ENCODE measurements at places on chromosomes 1 and 21. TPM values are rescaled to one million over a fixed set of nuclear protein-coding genes. Genes with fewer than 3 reads are reported as not detected.

ERICH3 gene
- total RNA-seq, result not detected

SRSF11 gene
- 72.6 TPM for total RNA-seq

GRCh38 chr1:55359611-55360010 is 144.4 kb upstream of the USP24 start:
- no peak for DNase-seq
- H3K4me3 ChIP-seq, result no peak overlapping the region
- no peaks in the 10 kb centered on the region for H3K36me3 ChIP-seq

LRRC3 gene
- 6.6 TPM for total RNA-seq

DNA sequence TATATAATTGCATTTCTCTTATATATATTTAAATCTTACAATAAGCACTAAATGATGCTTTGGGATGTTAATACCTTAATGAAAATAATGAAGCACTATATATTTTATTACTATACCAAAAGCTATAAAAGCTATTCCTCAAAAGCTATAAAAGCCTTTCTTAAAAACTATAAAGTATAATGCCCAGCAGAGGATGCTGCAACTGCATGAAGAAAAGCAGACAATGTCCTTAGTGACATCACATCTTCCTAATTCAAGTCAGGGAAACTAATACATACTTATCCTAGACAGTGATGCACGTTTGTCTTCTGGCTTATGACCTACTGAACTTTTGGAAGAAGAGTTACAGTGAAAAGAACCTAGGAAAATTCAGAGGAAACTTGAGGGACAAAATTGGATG is 13.6 kb upstream of the C1orf185 start:
- no peaks in the 10 kb centered on the region for H3K27me3 ChIP-seq
- no peak for DNase-seq
- no peaks in the 10 kb centered on the region for H3K36me3 ChIP-seq
- no peak overlapping the region for H3K4me3 ChIP-seq
- no peaks in the 10 kb centered on the region for H3K4me1 ChIP-seq

DNA sequence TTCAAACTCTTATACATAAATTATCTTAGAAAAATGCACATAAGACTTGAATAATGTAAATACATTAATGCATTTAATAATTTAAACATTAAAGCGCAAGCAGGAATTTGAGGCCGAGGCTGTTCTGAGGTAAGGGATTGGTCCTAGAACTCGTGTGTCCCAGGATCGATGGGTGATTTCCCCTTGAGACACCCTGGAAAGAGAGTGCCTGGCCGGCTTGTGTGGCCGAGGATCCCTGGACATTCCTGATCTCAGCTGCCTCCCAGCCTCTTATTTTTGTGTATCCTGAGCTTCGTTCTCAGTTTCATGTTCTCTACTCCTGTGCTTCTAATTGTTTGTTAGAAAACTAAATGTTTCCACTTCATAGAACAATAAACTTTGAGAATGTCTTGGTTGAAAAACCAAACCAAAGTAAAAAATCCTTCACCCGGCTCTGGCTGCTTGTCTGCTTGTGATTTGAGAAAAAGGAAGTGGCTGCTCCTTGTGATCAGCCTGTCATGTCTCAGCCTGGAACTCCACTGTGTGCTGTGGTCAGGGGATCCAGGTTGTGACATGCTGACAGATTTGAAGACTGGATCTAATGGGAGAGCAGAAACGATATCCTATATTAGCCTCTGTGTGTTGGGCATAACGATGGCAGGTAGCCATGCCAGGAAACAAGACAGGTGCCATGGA is 40.7 kb downstream of the PEX14 start:
- DNase-seq, result no peak
- no peak overlapping the region for H3K4me3 ChIP-seq
- H3K27me3 ChIP-seq, result no peaks in the 10 kb centered on the region
- H3K27ac ChIP-seq, result no peak overlapping the region
- peaks cover 63% of the 10 kb centered on the region for H3K4me1 ChIP-seq

FCER1G gene
- total RNA-seq, result 50.2 TPM

DNA sequence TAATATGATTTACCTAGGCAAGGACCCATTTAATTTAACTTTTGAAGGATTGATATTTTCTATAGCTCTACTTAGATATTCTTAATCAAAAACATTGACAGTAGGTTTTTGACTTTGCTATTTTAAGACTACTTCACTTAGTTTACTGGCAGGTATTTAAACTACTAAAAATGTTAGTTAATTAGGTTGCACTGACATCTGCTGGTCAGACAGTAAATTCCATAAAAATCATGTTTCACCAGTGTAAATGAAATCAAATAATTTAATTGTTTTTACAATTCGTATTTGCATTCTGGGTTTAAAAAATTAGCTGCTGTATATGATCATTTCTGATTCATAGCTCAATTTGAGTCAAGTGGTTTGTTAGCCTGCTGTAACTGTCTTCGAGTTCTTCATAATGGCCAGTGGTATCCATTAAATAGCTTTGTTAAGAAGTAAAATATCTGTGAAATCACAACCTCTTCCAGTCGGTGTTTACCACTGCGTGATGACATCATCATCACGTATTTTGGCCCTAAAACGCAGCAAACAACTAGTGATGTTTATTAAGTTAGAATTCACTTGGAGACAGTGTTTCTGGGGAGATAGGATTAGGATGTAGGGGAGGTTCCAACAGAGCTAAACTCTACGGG is 26.2 kb downstream of the EXTL2 start:
- peaks cover 12% of the 10 kb centered on the region for H3K4me1 ChIP-seq
- no peak for DNase-seq
- H3K27me3 ChIP-seq, result no peaks in the 10 kb centered on the region

GRCh38 chr1:2126331-2127186 is 68.0 kb downstream of the FAAP20 start:
- DNase-seq, result no peak
- H3K4me3 ChIP-seq, result no peak overlapping the region
- H3K27me3 ChIP-seq, result no peaks in the 10 kb centered on the region

- no peak for DNase-seq
- H3K4me3 ChIP-seq, result no peak overlapping the region
- no peaks in the 10 kb centered on the region for H3K4me1 ChIP-seq
- H3K36me3 ChIP-seq, result no peaks in the 10 kb centered on the region
- no peak overlapping the region for H3K27ac ChIP-seq
Measured at GRCh38 chr21:34997294-34997693, 51.8 kb downstream of the RUNX1 start.

DNA sequence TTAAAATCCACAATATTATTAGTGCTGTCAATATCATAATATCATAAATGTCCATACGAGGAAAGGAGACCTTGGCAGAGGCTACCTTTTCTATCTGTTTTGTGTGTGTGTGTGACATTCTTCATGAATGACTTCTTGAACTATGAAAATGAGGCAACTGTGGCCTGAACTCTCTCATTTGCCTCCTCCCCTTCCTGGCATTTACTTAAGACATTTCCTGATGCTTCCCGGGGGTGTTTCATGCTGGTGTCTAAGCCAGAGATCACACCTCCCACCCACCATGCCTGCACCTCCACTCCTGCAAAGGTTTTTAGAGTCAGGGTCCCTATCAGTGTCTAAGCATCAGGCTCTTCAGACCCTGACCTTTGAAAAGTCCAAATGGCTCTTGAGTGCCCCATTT is 420.9 kb downstream of the KIF26B start:
- no peaks in the 10 kb centered on the region for H3K27me3 ChIP-seq
- H3K27ac ChIP-seq, result no peak overlapping the region
- no peaks in the 10 kb centered on the region for H3K4me1 ChIP-seq

OR11L1 gene
- total RNA-seq, result not detected

- no peaks in the 10 kb centered on the region for H3K4me1 ChIP-seq
- no peak for DNase-seq
- no peak overlapping the region for H3K27ac ChIP-seq
- no peaks in the 10 kb centered on the region for H3K27me3 ChIP-seq
Measured at GRCh38 chr1:22883406-22883805, 89.3 kb downstream of the LACTBL1 start.

- H3K27ac ChIP-seq, result no peak overlapping the region
- no peaks in the 10 kb centered on the region for H3K36me3 ChIP-seq
- no peak overlapping the region for H3K4me3 ChIP-seq
- no peaks in the 10 kb centered on the region for H3K4me1 ChIP-seq
Measured at GRCh38 chr1:36965275-36966159, 68.8 kb downstream of the GRIK3 start.

ZNF697 gene
- total RNA-seq, result 4.8 TPM

KIF21B gene
- total RNA-seq, result 2.5 TPM

KRTAP19-1 gene
- not detected for total RNA-seq

GRCh38 chr1:8407652-8408051 is 89.7 kb downstream of the SLC45A1 start:
- peak overlapping the region; percentile 99 for H3K27ac ChIP-seq
- no peaks in the 10 kb centered on the region for H3K27me3 ChIP-seq
- DNase-seq, result no peak
- H3K36me3 ChIP-seq, result peaks cover 46% of the 10 kb centered on the region

GRCh38 chr1:176046926-176047325 is 160.2 kb downstream of the COP1 start:
- no peaks in the 10 kb centered on the region for H3K4me1 ChIP-seq
- no peaks in the 10 kb centered on the region for H3K27me3 ChIP-seq
- no peak overlapping the region for H3K4me3 ChIP-seq
- peaks cover 11% of the 10 kb centered on the region for H3K36me3 ChIP-seq

DNA sequence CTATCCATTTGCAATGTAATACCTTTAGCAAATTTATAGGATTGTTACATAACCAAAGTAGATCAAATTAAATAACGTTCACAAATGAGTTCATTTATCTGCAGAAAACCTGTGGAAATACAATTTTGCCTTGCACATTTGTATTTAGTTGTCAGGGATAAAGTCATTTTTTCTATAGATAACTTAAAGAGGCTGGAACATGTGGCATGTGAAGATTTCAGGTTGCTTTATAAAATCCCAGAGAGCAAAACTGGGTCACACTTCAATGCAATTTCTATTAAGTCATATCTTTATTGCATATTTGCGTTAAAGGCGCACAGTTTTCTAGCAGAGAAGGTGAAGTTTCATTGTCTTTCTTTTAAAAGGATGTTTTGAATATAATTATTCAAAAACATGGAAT is 342.4 kb downstream of the USP25 start:
- H3K36me3 ChIP-seq, result no peaks in the 10 kb centered on the region
- no peak overlapping the region for H3K4me3 ChIP-seq
- DNase-seq, result no peak

DNA sequence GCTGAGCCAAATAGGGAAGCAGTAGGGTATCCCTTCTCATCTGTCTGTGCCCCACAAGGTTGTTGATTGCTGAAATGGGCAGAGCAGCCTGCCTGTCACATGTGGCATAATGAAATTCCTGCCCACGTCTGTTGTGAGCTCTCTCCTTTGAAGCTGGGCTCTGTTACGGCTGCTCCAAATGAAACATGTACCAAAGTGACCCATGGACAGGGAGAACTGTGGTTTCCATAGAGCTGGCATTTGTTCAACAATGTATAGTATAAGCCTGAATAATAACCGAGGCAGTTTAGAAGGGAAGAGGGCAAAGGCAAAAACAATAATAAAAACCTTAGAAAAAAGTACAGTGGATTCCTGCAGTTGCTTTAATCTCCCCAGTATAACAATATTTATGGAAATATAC is 149.7 kb downstream of the LYPLAL1 start:
- no peak for DNase-seq
- no peaks in the 10 kb centered on the region for H3K4me1 ChIP-seq
- no peaks in the 10 kb centered on the region for H3K36me3 ChIP-seq
- no peak overlapping the region for H3K4me3 ChIP-seq

GRCh38 chr21:35351434-35351833 is 302.3 kb upstream of the RUNX1 start:
- no peak overlapping the region for H3K27ac ChIP-seq
- no peaks in the 10 kb centered on the region for H3K36me3 ChIP-seq
- peak; percentile 29 for DNase-seq
- no peaks in the 10 kb centered on the region for H3K27me3 ChIP-seq
- H3K4me3 ChIP-seq, result no peak overlapping the region
- no peaks in the 10 kb centered on the region for H3K4me1 ChIP-seq

GRCh38 chr1:177593105-177593504 is 376.8 kb downstream of the SEC16B start:
- no peaks in the 10 kb centered on the region for H3K4me1 ChIP-seq
- no peak overlapping the region for H3K4me3 ChIP-seq
- no peaks in the 10 kb centered on the region for H3K36me3 ChIP-seq
- H3K27ac ChIP-seq, result no peak overlapping the region

DNA sequence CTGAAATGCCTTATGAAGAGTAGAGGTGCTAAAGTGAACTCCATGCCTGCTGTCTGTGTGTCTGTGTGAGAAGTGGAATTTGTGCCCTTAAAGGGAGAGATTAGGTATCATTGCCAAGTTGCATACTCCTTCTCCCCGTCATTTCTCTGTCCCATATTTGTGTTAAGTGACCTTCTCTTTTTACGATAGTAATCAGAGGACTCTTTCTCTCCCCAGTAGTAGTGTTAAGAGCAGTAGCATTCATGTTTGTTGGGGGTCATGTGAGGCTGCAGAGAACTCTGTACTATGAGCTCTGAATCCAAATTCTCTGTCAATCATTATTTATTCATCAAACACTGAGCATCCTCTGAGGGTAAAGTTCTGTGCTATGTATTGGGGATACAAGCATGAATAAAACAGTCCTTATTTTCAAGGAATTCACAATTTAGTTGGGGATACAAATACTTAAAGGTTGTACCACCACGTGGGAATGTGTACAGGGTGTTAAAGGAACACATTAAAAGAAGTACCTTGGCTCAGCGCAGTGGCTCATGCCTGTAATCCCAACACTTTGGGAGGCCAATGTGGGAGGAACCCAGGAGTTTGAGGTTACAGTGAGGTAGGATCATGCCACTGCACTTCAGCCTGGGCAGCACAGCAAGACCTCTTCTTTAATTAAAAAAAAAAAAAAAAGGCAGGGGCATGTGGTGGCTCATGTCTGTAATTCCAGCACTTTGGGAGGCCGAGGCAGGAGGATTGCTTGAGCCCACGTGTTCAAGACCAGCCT is 24.8 kb upstream of the KCNQ4 start:
- H3K36me3 ChIP-seq, result peaks cover 5% of the 10 kb centered on the region
- H3K4me3 ChIP-seq, result no peak overlapping the region
- H3K27ac ChIP-seq, result peak overlapping the region; percentile 86
- H3K4me1 ChIP-seq, result peaks cover 72% of the 10 kb centered on the region
- DNase-seq, result no peak

GRCh38 chr1:183675381-183675780 is 22.3 kb upstream of the APOBEC4 start:
- H3K27ac ChIP-seq, result no peak overlapping the region
- H3K36me3 ChIP-seq, result no peaks in the 10 kb centered on the region
- H3K27me3 ChIP-seq, result no peaks in the 10 kb centered on the region
- no peaks in the 10 kb centered on the region for H3K4me1 ChIP-seq
- H3K4me3 ChIP-seq, result no peak overlapping the region

DNA sequence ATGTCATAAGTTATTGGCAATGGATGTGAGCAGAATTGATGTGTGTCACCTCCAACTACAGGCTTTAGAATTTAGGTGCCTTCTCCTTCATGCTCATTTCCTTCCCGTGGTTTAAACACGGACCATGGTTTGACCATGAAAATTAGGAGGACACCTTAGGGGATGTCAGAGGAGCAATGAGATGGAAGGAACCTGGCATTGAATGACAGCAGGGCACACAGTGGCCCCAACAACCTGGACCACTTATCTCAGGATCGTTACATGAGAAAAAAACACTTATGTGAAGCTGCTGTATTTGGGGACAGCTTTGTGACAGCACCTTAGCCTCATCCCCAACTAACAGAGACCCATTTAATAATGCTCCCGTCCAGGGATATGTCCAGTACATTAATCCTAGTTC is 70.8 kb downstream of the SLC9A1 start:
- H3K4me1 ChIP-seq, result no peaks in the 10 kb centered on the region
- H3K27me3 ChIP-seq, result peaks cover 7% of the 10 kb centered on the region
- no peak overlapping the region for H3K4me3 ChIP-seq
- DNase-seq, result no peak
